ENCODE measurements at places on chromosomes 2 and 18.

DNA sequence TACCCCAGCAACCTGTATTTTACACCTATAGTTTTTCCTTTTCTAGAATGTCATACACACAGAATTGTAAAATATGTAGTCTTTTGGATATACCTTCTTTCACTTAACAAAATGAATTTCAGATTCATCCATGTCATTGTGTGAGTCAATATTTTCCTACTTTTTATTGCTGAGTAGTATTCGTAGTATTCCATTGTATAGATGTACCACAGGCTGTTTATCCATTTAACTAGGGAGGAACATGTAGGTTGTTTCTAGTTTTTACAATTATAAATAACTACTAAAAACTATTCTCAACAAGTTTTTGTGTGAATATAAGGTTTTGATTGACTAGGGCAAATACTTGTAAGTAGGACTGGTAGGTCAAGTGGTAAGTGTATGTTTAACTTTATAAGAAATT, 187.4 kb downstream of the ACOXL start:
- DNase-seq, result no peak

DNA sequence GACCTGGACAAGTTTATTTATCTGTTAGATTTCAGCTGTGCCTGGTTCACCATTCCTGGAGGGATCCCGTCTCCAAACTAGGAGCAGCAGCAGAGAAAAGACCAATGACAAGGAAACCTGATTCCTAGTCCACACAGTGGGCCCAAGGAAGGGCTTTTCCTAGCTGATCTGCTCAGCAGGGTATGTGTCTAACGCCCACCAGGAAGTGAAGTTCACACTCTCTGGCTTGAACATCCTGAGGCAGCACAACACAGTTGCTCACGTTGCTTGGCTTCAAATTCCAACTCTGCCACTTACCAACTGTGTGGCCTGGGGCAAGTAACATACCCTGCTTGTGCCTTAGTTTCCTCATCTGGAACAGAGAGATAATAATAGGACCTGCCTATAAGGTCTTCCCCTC, 42.9 kb downstream of the XDH start:
- no peak for DNase-seq

GRCh38 chr18:79494936-79495335, 99.2 kb downstream of the NFATC1 start:
- DNase-seq, result no peak

DNA sequence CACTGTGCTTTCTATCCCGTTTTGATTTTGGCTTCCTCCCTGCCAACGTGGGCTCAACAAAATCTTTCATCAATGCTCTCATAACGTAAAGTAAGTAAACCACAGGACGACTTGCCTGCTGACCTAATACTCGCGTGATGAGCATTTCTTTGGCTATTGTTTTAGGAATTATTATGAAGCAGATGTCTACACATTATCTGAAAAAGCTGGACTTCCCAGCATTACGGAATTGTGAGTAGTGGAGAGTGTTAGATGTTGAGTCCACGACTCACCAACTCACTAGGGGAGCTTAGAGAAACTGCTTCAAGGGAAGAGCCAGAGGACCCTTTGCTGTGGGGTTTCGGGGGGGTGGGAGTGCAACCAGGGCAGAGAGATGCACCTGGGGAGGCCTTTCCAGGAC, 21.9 kb downstream of the HJURP start:
- no peak for DNase-seq

DNA sequence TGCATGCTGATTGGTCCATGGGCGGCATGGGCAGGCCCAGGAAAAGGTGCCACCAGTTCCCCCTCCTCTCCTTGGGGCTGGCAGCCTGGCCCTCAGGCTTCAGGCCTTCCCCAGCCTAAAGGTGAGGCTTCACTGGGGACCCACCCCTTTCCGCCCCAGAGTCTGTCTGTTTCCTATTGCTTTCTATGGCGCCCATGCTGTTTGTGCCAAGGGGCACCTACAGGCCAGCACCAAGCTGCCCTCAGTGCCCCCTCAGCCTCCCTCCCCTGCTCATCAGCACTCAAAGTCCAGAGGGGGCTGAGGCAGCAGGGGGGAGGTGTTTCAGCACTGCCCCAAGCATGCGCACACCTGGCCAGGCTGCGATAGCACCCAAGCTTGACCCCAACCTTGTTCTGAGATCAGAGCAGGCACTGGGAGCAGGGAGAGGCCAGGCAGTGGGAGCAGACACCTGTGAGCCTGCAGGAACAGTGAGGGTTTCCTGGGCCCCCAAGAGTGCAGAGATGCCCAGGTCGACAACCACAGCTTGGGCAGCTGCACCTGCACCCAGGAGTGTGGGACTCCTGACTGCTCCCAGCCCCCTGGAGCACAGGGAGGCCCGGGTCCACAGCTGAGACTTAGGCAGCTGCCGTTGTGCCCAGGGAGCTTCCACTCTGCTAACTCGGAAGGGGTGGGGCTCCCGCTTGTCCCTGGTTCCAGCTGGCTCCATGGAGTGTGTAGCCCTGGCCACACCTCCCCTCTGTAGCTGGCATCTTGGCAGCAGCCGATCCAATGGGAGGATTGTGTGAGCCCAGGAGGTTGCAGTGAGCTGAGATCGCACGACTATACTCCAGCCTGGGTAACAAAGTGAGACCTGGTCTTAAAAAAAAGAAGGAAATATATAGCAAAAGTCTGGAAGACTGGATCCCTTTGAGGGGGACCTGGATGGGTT, 69.1 kb downstream of the NCAPH start:
- no peak for DNase-seq

GRCh38 chr2:33660416-33661123, 61.5 kb upstream of the FAM98A start:
- no peak for DNase-seq

DNA sequence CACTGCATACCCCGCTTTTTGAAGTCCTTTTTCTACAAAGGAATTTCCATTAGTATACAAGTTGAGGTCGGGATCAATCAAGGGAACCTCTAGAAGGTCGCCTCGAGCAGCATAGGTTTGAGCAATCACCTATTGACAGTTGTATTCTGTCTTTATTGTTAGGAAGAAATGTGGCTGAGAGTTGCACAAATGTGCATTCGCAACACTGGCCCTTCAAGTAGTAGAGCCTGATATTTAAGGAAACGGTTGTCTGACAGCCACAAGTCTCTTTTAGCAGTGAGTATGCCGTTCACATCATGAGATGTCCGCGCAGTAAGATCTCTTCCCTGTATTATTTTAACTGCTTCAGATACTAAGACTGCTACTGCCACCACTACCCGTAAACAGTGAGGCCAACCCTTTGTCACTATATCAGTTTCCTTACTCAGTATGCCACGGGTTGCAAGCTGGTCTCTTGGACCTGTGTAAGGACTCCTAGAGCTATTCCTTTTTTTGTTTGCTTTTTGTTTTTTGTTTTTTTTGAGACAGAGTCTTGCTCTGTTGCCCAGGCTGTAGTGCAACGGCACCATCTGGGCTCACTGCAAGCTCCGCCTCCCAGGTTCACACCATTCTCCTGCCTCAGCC, 10.0 kb upstream of the STARD7 start:
- no peak for DNase-seq

DNA sequence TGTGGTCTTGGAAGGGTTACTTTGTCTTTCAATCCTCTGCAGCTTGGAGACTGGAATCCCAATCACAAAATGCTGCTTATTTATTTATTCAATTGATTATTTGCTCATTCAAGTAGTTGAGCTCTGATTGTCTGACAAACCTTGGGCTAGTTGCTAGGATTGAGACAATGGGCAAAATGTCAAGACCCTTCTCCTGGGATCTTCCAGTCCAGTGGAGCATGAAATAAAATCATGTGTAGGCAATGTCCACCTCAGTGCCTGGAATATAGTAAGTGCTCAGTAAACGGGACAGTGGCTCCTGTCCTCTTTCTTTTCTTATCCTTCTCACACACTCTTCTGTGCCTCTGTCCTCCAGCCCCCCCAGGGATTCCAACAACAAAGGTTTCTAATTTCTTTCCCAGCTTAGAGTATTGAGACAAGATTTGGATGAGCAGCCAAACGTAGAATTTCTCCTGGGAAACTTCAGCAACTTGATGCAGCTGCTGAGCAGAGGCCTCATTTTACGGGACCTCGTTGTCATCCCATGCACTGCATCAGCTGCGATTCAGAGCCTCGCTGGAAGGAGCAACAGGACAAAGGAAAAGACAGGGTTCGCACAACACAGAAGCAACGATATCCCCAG, 545.0 kb downstream of the SOX11 start:
- no peak for DNase-seq

GRCh38 chr2:105395691-105396090, 3.2 kb downstream of the FHL2 start:
- DNase-seq, result no peak

- DNase-seq, result no peak
These were observed 359.9 kb upstream of the FANCL start for GRCh38 chr2:58601017-58601416.

DNA sequence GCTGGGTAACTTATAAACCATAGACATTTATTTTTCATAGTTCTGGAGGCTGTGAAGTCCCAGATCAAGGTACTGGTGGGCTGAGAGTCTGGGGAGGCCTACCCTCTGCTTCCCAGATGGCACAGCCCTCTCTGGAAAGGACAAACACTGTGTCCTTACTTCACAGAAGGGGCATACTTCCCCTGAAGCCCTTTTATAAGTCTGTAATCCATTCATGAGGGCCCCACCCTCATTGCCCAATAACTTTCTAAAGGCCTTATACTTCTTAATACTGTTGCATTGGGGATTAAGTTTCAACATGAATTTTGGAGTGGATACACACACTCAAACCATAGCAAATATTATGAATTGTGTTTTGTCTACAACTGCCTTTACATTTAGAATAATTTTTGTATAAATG, 36.0 kb downstream of the ATIC start:
- no peak for DNase-seq

DNA sequence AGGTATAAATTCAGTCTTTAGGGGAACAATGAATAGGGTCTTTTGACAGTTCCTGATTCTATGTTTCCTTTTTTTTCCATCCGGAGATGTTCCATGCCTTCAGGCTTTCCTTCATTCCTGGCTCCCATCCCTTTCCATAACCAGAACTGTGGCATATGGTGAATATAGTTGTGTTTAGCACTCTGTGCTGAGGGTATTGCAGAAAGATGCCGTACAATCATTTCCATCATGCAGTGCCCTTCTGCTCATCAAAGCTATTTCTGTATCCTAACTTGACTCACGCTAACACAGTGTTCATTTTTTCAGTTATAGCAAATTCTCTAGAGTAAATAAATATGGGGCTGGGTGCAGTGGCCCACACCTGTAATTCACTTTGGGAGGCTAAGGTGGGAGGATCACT, 131.9 kb upstream of the EML6 start:
- no peak for DNase-seq

- no peak for DNase-seq
These were observed 73.9 kb downstream of the SOX11 start for GRCh38 chr2:5766056-5766455.

DNA sequence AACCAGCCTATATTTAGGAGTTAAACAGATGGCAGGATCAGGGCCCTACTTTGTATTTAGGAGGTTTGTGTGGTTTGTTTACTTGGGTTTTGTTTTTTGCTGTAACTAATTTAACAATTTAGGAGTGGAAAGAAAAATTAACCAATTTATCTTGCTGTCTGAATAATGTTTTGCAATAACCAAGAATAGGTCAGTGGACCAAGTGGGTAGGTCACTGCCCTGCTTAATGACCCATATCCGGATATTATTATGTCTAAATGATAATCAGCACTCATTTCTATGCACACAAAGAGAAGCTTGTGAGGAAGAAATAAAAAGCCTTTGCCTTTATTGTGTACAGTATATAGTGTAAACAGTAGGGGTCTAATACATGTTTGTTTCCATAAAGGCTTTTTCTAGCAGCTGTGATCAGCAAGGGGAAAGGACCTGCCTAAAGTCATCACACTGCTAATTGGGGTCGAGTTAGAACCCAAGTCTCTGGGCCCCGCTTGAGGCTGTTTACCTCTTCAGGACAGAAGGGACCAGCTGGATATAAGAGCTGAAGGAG, 76.6 kb downstream of the TGOLN2 start:
- DNase-seq, result no peak

DNA sequence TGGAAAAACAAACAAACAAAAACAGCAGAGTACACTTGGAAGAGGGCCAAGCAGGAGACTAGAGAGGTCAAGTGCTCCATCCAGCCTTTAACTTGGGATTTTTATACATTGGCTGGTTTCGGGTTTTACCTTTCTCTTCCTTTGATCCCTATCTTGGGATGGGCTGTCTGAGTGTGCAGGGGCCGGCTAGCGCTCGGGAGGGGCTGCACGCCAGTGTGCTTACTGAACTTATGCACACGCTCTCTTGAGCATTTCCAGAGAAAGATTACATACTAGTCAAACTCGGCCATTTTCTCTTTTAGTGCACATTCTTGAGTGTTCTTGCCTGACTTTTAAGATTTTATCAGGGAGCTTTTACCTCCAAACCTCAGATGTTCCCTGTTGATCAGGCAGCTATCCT, 707.8 kb downstream of the DSC3 start:
- no peak for DNase-seq

GRCh38 chr2:230564805-230565779, 147.6 kb upstream of the CAB39 start:
- DNase-seq, result no peak

DNA sequence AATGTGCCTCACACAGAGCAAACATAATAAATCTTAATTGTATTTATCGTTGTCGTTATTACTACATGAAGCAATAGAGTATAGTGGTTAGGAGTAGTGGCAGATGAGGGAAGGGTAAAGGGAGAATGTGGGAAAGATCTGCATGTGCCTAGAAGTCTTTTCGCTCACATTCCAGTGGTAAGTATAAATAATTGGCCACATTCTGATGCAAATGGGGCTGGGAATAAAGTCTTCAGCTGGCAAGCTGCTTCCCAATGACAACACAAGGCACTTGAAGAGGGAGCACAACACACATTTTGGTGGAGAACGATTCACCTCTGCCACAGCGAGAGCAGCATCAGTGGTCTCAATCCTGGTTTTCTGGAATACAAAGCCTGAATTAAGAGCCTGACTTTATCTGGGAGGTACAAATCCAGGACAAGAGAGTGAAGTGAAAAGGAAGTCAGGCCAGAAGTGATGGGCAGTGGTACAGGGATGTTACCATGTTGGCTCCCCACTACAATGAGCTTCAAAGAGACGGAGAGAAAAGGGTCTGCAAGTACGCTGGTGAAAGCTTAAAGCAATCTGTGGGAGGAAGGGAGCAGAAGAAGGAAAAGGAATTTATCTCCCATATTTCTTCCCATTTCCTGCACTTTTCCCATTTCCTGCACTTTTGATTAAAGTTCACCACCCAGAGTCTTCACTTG, 112.3 kb downstream of the ARHGAP15 start:
- no peak for DNase-seq

DNA sequence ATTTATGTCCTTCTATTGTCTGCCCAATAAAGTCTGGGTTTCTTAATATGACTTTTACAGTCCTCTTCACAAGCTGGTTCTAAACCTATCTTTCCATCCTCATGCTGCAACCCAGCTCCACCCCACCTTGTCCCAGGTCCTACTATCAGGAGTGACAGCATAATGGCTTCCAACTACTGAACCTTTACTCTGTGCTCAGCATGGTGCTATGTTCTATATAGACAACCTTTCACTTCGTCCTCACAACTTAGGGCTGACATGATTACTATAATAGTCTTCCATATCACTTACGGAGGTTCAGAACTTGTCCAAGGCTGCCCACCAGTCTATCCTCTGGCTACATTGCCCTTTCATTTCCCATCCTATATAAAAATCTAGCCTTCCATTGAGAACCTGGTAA, 256.8 kb downstream of the ALK start:
- DNase-seq, result no peak

- no peak for DNase-seq
These were observed 78.2 kb downstream of the KCTD1 start for GRCh38 chr18:26470011-26470637.
